ENCODE measurements at places on chromosomes 12 and 14.

GRCh38 chr14:88852632-88853031 is 28.2 kb downstream of the TTC8 start:
- no peak for DNase-seq

DNA sequence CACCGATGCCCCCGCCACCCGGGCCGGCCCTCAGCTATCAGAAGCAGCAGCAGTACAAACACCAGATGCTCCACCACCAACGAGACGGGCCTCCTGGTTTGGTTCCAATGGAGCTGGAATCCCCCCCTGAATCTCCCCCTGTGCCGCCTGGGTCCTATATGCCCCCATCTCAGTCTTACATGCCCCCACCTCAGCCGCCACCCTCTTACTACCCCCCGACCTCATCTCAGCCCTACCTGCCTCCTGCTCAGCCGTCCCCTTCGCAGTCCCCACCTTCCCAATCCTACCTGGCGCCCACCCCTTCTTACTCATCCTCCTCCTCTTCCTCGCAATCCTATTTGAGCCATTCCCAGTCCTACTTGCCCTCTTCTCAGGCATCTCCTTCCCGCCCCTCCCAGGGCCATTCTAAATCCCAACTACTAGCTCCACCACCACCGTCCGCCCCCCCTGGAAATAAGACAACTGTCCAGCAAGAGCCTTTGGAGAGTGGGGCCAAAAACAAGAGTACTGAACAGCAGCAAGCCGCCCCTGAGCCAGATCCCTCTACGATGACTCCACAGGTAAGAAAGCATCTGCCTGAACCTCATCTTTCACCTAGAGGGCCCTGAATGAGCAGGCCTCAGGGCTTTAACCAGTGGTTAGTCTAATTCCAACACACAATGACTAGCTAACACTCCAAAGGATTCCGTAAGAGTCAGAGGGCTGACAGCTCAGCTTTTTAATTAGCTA is 851 bp downstream of the YLPM1 start:
- DNase-seq: no peak

DNA sequence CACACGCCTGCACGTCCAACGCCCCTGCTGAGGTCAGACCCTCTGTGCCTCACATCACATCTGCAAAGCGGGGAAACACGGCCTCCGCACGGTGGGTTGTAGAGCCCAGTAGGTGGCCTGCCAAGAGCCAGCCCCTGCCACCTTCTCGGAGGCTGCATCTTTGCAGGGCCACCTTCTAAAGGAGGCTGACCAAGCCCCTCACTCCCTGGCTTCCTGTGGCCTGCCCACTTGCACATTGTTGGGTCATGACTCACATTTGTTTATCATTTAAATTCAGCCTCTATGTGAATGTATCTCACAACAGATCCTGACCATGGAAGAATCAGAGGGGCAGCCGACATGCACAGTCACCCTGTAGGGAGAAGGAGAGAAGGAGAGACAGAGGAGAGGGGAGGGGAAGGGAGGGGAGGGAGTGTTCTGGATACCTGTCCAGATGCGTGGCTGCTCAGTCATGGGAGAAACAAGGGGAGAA is 319.5 kb upstream of the DIO3 start:
- DNase-seq: no peak

- DNase-seq: peak; percentile 64
Observed at GRCh38 chr14:39426605-39427004, 5.6 kb downstream of the FBXO33 start.

GRCh38 chr12:2180737-2181082 is 127.9 kb downstream of the CACNA1C start:
- DNase-seq: no peak

GRCh38 chr12:122474324-122474716 is 26.4 kb downstream of the ZCCHC8 start:
- DNase-seq: no peak

DNA sequence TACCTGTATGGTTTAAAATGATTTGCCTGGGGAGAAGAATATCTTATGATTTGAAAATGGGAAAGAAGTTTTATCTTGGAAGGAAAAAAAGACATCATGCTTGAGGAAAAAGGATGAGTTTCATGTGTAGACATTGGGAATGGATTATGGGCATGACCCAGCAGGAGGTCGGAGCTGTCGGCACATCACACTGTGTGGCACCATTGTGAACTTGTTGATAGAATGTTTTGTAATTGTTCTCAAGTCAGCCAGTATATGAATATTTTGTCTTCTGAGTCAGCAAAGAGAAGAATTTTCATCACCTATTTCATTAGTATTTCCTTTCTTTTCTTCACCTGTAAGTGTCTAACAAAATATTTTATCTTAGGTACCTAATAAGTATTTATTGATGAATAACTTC is 60.0 kb upstream of the HMGA2 start:
- DNase-seq: no peak

- DNase-seq: peak; percentile 33
Observed at GRCh38 chr14:59123975-59124374, 64.5 kb upstream of the DAAM1 start.

DNA sequence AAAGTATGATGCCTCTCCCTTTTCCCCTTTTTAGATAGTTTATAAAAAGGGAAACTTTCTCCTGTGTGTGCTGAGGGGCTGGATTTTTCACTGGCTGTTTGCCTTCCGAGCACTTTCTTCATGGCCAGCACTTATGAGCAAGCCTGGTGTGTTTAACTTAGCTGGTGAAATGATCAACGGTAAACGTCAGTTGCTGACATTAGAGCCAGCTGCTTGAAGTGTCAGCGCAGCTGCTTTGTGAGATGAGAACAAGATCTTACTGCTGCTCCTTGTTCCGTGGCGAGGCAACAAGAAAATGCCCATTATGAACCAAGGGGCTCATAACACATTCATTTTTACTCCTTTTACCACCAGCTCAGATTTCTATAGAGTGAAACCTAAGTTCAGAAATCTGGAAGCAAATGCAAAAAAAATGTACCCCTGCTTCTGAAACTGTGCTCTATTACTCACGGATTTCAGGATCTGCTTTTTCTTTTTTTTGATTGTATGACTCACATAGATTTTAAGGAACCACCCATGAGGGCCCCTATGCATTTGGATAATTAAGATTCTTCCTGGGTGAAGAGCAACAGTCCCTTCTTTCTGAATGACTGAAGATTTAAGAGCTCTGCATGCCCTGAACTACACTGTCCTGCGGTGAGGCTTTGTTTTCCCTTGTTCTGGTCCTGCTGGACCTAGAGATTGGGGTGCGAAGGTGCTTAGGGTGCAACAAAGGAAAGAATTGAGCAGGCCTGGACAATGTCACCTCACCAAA is 74.3 kb upstream of the CPM start:
- peak; percentile 69 for DNase-seq

DNA sequence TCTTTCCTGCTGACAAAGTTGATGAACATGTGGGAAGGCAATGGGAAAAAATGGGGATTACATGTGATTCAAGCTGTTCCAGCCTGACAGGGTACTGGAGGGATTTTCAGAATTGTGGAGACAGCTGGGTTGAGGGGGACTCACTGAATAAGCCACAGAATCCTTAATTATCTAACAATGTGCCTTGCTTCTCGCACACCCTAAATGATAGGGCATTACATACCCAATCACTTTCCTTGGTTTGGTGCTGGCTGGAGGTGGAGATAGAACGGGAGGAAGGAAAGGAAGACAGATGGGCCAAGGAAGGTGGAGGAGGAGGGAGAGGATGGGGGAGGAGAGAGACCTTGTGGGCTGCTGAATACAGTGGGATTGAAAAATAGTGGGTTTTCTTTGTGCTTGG is 20.7 kb downstream of the PELI2 start:
- no peak for DNase-seq

DNA sequence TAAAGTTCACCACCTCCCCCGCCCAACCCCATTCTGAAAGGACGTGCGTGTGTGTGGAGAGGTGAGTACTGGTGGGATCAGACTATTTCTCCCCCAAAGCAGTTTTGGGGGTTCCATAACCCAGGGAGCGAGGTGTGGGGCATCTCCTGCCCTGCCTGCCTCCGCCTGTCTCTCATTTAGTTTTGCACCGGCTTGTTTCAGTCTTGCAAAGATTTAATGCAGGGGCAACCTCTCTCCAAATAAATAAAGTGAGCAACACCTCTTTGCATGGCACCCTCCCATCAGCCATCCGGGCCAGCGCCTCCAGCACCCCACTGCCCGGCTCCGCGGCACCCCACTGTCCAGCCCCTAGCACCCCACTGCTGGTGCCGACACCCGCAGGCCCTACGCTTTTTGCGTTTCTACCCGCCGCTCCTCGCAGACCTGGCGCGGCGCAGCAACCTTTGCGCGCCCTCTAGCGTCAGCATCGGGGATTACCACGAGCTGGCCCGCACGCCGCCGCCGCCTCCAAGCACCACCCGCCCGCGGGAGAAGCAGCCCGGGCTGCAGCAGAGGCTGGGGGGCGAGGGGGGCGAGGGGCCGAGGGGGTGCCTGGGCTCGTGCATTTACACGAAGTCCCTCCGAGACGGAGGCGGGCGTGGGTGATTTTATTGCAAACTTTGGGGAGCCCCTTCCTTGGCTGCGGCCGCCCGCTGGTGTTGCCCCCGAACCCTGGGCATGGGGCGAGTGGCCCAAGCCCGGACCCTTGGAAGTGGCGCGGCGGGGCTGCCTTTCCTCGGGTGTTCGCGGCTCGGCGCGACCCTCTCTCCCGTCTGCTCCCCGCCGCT is 55.8 kb upstream of the VRK1 start:
- DNase-seq: peak; percentile 42

DNA sequence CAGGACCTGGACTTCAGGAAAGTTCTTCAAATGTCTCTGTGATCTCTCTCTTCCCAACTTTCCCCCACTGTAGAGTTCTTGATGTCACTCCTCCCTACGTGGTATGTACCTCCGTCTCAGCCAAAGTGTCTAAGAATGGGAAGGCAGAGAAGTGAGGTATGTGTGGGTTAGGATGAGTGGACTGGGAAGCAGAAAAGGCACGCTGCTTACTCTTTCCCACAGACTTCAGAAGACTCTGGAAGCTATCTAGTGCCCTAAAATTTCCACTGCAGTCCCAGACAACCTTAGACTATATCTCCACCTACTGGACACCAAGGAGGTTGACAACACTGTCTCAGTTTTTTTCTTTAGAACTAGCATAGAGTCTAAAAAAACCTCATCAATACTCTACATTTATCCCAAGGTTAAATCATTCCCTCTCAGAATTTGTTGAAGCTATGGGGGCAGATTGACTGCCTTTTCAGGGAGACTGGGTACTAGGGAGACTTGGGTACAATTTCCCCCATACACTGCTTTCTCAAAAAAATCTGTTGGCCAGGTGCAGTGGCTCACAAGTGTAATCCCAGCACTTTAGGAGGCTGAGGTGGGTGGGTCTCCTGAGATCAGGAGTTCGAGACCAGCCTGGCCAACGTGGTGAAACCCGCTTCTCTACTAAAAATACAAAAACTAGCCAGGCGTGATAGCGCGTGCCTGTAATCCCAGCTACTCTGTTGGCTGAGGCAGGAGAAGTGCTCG is 20.6 kb upstream of the ITGA5 start:
- DNase-seq: peak; percentile 81

GRCh38 chr12:115455268-115455681 is 771.3 kb upstream of the TBX3 start:
- no peak for DNase-seq

DNA sequence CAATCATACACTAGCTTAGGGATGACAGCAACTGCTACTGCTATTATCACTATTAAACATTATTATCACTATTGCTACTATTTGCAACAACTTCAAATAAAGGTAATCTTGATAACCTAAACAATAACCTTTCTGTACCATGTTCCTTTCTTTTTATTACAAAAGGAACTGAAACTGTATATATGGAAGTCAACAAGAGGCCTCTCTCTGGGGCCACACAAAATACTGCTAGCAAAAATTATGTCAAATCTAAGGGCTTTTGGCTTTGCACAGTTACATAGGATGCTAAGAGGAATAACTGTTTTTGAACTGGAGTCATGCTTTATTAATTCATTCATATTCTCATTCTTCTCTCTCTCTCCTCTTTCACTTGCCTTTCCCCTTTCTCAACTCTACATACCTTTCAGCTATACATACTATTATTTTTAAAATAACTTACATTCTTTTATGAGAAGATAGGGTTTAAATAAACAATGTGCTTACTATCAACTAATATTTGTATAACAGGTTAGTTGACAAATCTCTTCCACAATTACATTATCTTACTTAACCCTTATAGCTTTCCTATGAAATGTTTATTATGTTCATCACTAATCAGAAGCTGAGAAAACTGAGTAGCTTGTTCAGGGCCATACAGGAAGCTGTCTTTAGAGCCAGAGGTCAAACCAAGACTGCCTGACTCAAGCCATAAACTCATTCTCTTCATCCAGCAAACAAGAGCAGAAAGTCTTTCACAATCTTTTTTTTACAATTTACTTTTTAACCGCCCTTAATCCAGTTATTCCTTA is 25.7 kb downstream of the SPTSSA start:
- peak; percentile 10 for DNase-seq

DNA sequence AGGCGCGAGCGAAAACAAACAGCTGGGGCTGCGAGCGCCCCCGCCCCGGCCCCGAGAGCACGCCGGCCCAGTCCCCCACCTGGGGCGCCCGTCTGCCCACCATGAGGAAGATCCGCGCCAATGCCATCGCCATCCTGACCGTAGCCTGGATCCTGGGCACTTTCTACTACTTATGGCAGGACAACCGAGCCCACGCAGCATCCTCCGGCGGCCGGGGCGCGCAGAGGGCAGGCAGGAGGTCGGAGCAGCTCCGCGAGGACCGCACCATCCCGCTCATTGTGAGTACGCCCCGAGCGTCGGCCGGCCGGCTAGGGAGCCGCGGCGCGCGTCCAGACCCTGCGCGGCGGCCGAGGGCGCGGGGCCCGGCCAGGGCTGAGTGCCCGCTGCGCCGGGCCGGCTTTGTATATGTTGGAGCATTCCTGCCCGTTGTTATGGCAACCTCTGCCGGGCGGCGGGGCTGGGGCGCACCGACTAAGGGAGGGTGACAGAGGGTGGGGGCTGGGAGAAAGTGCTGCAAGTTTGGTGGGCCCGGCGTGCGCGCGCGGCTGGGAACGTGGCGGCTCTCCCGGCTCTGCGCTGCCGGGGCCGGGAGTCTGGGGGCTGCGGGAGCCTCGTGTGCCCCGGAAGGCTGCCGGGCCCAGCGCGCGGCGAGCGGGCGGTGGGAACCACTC is 367 bp downstream of the GALNT16 start:
- DNase-seq: peak; percentile 13
